Naive thymus-derived CD4-positive, alpha-beta T cell (primary cell): ENCODE measurements at places on chromosomes 6 and 20.

DNA sequence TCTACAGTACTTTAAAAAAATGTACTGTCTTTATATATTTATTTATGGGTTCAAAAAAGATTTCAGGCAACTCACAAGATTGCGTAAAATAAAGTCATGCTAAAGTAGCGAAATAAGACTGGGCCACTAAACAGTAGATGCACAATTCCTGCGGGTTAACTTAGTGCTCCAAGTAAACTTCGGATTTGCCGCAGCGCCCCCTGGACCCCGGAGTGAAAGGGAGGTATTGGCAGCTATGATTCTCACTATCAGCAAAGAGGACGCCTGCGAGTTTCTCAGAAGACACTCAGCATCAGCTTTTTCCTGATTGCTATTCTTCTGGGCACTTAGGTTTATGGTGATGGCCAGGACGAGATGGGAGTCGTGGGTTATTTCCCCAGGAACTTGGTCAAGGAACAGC lies 1.4 kb downstream of the OTOR start:
- no peak for DNase-seq

DNA sequence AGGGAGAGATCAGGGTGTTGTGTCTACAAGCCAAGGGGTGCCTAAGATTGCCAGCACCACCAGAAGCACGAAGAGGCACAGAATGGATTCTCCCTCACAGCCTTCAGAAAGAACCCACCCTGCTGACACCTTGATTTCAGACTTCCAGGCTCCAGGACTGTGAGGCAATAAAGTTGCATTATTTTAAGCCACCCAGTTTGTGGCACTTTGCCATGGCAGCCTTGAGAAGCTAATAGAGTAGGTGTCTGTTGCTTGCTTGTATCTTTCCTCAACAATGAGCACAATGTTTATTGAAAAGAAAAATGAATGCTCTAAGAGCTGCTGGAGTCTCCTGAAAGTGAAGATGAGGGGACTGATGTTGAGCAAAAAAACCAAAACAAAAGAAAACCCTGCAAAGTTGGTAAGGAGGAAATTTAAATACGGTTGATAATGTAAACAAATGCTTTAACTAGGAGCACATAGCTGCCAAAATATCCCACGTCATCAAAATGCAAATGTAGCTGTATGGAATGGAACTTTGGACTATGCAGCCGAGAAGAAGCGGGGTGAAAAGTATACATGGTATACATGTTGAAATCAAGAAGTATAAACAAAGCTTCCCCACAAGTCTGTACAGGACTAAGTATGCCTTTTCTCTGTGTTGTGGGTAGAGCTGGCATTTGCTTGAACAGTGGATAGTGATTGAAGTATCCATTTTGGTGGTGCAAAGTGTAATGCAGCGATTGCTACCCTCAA lies 8.0 kb downstream of the IL20RA start:
- no peak for DNase-seq

- no peak for DNase-seq
These were observed 3.8 kb downstream of the RSPO4 start for GRCh38 chr20:998231-998830.

DNA sequence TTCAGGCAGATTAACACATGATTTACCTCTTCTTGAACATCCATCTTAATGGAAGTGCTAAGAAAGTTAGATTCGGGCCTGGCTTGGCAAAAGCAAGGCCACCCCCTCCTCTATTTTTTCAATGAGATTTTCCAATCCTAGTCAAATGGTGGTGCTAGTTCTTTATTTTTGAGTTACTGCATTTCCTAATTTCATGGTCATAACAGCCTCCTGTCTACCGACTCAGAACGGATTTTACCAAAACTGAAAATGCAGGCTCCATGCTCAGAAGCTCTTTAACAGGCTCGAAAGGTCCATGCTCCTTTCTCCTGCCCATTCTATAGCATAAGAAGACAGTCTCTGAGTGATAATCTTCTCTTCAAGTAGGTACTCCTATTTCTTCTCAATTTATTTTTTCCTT lies 117.2 kb upstream of the ESR1 start:
- DNase-seq: peak; percentile 13

DNA sequence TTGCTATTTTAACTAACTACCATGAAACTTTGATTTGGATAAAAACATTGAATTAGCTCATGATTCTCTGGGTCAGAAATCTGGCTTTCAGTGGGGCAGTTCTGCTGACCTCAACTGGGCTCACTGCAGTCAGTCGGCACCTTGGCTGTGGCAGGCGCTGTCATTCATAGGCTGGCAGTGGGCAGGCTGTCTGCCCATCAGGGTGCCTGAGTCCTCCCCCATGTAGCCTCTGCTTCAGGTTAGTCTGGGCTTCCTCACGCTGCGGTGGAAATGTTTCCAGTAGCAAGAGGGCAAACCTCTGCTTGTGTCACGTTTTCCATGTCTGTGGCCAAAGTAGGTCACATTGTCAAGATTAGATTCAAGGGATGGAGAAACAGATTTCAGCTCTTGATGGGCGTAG lies 251.0 kb upstream of the TCF21 start:
- no peak for DNase-seq

GRCh38 chr20:32837157-32837556 lies 17.4 kb downstream of the MAPRE1 start:
- DNase-seq: no peak

DNA sequence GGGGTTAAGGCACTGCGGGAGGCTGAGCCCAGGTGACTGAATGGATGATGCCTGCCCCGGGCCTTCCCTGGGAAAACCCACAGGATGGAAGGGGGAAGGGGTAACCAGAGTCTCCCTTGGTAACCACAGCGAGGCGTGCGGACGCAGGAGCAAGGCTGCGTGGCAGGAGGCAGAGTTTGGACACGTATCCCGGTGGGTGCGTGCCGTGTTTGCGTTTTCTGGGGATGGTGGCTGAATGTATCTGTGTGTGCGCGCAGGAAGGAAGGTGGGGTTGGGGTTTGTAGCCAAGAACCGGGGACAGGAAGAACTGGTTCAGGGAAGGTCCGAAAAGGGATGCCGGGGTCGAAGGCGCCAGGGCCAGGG lies 1.8 kb downstream of the MDGA1 start:
- DNase-seq: no peak

GRCh38 chr6:3876101-3876500 lies 26.9 kb downstream of the FAM50B start:
- DNase-seq: no peak

DNA sequence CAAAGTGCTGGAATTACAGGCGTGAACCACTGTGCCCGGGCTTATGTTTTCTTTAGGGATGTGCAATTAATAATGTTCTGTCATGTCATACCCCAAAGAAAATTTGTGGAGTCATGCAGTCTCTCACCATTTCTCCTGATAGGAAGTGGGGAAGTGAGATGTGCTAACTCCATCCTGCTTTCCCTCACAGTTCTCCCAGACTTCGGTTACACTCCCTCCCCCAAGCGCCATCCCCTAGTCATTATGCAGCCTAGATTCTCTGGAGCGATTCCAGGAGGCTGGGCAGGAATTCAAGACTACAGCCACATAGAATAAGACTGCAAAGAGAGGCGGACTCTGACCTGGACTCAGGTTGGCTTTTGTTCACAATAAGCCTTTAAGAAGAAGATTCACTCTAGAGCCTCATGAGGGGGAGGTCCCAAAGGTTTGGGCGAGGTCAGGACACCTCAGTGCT lies 271.4 kb downstream of the ALDH8A1 start:
- DNase-seq: no peak

- DNase-seq: no peak
These were observed 45.2 kb upstream of the CTAGE9 start for GRCh38 chr6:131756039-131756438.

DNA sequence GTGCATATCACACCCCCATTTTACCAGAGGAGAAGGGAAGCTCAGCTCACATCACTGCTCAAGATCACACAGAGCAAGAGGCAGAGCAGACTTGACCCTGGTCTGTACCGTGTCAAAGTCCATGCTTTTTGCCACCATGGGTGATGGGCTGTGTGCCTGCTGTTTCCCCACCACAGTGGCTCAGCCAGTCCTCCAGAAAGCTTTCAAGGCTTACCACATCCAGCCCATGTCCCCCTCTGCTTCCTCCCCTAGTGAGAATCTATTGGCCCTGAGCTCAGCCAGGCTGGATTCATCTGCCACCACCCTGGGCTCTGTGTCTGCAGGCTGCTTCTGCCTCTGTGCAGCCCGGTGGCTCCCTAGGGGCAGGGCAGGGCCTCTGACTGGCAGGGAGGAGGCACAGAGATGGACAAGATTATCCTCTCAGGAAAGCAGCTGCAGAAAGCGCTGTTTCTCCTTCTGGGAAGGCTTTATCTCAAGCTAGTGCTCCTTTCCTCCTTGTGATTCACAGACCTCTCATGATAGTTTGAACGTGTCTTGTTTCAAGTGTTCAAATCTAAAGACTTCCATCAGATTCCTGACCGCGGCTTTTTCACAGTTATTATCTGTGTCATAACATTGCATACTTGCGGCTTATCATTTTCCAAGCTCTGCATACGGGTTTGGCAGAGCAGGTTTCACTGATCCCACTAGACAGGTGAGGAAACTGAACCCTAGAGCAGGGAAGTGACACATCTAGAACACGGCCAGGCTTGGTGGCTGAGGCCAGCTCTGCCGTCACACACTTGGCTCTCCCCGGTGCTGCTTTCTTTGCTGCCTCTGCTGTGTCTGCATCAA lies 37.4 kb downstream of the VEGFA start:
- no peak for DNase-seq

- DNase-seq: peak; percentile 82
These were observed at the start of gene CST7 for GRCh38 chr20:24948939-24949679. TSS of gene CST7 (plus strand) at chr20:24949269. CDS start at chr20:24949506, 237 bp downstream.

- DNase-seq: no peak
These were observed 32.5 kb upstream of the DLGAP4 start for GRCh38 chr20:36273414-36274180.

GRCh38 chr6:43916924-43917877 lies 147.2 kb downstream of the VEGFA start:
- DNase-seq: no peak

GRCh38 chr20:63325554-63326313 lies 32.7 kb downstream of the COL20A1 start:
- no peak for DNase-seq

DNA sequence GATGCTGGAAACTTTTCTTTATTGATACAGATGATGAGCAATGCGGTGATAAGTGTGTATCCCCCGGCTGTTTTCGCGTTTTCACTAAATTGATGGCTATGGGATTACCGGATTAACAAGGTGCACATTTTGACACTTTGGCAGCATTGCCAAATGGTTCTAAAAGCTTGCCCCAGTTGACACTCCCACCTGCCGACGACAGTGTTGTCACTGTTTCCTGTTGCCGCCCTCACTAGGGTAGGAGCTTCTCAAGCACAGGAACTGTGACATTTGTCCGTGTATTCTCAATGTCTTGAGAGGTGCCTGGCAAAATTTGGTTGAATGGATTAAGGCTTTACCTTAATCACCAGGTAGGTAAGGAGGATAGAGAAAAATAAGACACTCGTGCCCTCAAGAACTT lies 9.8 kb upstream of the MAPK13 start:
- peak; percentile 84 for DNase-seq

- DNase-seq: no peak
These were observed 143.4 kb upstream of the HMGN3 start for GRCh38 chr6:79377888-79378348.

- DNase-seq: no peak
These were observed 59.7 kb downstream of the GRIK2 start for GRCh38 chr6:101453221-101453620.

DNA sequence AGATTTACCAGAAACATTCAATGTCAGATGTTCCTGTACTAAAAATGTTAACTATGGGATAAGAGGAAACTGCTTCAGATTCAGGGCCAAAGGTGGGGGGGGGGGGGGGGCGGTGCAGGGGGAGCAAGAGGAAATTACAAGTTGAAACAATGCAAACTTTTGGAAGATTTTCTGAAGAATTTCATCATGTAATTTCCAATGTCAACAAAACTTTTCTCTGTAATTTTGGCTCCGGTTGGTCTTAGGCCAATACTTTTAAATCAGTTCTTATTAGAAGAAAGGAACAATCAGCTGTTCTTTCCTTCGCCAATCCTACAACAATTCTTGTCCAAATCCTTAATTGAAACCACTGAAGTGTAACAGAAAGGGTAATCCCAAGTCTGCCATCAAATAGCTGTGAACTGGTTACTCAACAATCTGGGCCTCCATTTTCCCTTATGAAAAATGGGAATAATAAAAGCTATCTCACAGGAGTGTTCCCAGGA lies 13.1 kb downstream of the UQCC1 start:
- no peak for DNase-seq

DNA sequence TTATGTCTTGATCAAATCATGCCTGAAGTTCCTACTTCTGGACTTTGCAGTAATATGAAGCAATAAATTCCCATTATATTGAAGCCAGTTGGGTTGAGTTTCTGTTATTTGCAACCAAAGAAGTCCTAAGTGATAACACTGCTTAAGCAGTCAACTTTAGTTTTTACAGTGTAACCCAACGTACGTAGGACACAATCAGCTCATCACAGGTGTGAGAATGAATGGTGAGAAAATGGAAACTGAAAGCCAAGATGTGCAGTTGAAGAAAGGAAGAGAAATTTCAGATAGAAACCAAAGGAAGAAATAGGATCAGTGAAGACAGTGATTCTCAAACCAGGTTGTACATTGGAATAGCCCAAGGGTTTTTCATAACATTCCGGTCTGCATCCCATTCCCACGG lies 211.4 kb upstream of the ZFP64 start:
- no peak for DNase-seq

GRCh38 chr6:169216830-169217229 lies 36.8 kb downstream of the THBS2 start:
- DNase-seq: no peak

GRCh38 chr6:53628354-53629119 lies 37.0 kb downstream of the KLHL31 start:
- DNase-seq: no peak

- DNase-seq: no peak
These were observed 28.2 kb downstream of the CBFA2T2 start for GRCh38 chr20:33518071-33518470.

GRCh38 chr6:31568537-31568961 lies 3.5 kb upstream of the LTA start:
- DNase-seq: peak; percentile 65

- DNase-seq: no peak
These were observed 33.3 kb upstream of the SOX4 start for GRCh38 chr6:21560249-21560648.

DNA sequence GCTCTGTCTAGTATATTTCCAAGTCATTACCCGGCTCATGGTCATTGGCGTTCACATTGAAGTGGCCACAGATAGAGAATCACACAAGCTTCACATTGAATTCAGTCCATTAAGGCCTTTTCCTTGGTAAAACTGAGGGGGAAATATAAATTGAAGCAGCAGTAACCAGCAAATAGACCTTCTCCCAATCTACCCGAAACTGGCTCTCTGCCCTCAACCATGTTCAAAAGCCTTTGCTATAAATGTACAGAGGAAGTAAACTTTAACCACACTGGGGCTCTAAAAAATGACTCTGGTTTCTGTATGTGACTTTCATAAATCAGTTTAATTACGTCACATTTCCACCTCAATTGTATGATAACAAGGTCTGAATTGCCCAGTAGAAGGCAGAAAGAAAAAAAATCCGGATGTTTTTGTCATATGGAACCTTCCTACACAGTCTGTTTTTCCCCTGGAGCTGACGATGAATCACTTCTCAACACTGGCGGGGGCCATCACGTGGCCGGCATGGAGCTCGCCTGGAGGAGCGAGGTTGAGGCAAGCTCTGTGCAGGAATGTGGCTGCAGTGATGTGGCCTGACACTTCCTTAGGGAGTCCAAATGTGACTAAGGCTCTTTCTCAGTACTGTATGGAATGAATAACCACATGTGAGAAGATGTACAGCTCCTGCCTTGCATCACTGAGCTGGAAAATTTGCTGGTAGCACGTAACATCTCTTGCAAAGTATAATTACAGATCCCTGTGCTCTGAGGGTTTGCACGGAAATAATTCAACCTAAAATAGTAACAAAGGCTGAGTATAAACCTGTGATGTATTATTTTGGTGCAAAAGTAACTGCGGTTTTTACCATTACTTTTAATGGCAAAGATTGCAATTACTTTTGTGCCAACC lies 58.6 kb upstream of the SNX9 start:
- DNase-seq: peak; percentile 94
